ENCODE measurements at places on chromosomes 16 and 17. TPM values are rescaled to one million over a fixed set of nuclear protein-coding genes. Genes with fewer than 3 reads are reported as not detected.

SULT1A1 gene
- total RNA-seq = 23.1 TPM

ACSM3 gene
- 8.9 TPM for total RNA-seq

CFAP52 gene
- not detected for total RNA-seq

ABCA9 gene
- 22.5 TPM for total RNA-seq

MT1E gene
- 114 TPM for total RNA-seq

TNK1 gene
- 1.9 TPM for total RNA-seq

MLKL gene
- total RNA-seq = 10.6 TPM

C1QL1 gene
- total RNA-seq = 2.9 TPM

SCN4A gene
- 0.41 TPM for total RNA-seq

STAT3 gene
- total RNA-seq = 106 TPM

C16orf96 gene
- 0.10 TPM for total RNA-seq
